ENCODE measurements at places on chromosomes 11 and 22.

- no peak for DNase-seq
These were observed 1.3 kb downstream of the PARVG start for GRCh38 chr22:44181912-44182587.

DNA sequence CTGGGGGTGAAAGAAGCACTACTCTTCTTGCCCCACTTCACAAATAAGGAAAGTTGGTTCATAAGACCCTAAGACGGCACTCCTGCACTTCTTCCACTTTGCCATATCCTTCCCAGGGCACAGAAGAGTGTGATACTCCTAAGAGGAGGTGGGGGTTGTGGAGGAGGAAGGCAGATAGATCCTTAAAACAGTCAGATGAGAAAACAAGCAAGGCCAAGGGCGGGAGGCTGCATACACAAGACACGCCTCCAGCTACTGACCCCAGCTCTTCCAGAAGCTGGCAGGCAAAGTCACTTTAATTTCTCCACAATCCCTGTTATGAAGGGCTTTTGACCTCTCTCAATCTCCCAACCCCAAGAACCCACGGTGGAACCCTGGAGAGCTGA, 1.6 kb upstream of the CHRM4 start:
- no peak for DNase-seq

- no peak for DNase-seq
These were observed 62.6 kb upstream of the WT1 start for GRCh38 chr11:32497951-32498350.

DNA sequence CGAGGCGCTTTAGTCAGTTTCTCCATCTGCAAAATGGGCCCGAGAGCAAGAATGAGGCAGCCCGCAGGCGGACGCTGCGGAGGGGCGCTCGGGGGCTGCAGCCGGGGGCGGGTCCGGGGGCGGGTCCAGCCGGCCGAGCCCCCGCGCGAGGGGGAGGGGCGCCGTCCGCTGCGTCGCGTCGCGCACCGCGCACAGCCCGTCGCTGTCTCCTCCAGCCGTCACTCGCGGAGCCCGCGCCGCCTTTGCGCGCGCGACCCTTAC, 282 bp downstream of the PC start:
- DNase-seq: no peak

- DNase-seq: no peak
These were observed 75.8 kb downstream of the CD44 start for GRCh38 chr11:35214792-35215193.

DNA sequence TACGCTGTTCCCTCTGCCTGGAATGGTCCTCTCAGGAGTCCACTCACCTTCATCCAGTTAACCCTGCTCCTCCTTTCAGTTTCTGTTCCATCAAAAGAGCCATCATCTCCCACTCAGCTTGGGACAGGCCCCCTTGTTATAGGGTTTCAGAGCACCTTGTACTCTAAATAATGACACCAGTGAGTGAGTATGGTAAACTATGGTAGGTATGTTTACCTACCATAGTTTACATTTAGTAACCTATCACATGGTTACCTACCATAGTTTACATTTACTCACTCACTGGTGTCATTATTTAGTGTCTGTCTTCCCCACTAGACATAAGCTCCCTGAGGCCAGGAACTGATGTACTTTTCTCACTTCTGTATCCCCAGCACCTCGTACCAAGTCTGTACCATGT, 130.2 kb upstream of the SESN3 start:
- no peak for DNase-seq

DNA sequence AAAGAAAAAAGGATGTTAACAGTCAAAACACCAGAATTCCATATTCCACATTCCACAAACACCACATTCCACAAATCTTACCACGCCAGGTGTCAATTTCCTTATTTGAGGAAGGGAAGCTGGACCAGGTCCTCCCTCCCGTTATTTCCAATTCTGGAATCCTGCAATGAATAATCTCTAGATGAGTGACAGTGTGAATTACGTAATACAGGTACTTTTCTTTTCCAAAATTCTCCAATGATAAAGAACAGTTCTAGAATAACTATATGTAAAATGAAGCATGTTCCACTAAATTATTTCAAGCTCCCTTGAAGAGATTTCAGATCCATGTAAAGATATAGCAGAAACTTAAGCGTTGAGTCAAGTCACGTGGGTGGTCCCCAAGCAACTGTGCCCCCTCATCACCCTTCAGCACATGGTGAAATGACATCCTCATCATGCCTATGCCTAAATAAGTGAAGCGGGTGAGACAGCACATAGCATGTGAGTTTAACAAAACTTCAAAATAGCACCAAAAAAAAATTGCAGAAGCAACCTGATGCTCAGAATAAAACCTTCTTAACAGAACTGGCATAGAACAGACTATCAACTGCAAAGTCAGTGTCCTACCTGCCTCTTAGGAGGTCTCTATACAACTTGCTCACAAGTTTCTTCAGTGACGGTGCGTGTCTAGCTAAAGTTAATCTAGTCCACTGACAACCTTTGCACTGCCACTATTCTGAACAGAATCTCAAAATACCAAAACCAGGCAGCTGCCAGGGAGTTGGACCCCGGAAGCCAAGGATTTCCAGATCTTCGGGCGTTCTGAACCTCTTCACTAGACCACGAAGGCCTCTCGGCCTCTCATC, 876 bp downstream of the NFRKB start:
- DNase-seq: no peak

GRCh38 chr11:119729581-119729927, 554 bp upstream of the NECTIN1 start:
- DNase-seq: no peak

DNA sequence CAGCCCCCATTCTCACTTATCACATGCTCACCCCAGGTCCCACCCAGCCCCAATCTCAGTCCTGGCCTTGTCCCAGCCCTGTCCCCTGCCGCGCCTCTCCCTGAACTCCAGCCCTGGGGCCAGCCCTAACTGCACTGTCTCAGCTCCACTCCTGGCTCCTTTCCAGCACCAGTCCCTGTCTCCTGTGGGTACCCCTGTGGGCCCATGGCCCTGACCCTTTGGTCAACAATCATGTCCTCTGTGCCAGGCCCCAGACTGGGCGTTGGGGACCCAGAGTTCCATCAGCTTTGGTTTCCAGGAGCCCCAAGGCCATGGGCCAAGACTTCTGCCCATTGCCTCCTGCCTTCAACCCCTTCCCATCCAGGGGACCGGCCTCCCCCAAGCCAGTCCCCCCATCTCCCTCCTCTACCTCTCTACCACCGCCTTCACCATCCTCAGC, 757 bp downstream of the SPI1 start:
- DNase-seq: no peak

DNA sequence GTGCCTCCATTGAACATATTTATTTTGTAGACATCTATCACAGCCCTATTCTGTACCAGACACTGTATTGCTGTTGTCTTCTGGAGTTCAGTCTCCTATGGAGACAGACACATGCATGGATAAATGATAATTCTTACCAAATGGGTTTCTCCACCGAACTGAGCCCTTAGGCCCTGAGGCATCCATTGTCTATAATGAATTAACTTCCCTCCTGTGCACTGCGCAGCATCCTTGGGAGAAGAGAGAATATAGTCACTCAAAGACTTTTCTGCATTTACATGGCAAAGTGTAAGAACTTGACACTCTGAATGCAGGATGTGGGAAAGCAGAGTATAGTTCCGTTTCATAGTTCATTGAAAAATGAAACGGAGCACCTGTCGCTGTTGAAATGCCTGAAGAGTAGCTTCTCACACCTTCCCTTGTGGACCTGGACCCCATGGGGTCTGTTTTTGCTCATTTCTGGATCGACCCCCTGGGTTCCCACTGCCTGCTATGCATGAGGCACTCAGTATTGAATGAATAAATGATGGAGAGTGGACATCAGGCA, 6.2 kb downstream of the ZNRF3 start:
- no peak for DNase-seq

DNA sequence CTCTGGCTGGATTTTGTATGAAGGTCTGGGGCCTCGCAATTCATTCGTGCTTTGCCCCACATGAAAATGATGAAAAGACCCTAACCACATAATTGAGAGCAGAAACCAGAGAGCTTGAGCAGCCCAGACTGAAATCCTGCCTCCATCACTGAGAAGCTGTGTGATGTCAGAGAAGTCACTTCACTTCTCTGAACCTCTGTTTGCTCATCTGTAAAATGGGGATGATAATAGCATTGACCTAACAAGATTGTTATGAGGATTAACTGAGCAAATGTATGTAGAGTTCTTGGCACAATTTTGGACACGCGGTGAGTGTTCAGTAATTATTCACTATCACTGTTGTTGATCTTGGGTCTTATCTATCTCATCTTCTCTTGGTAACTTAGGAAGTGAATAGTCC, 56.2 kb upstream of the ASPHD2 start:
- DNase-seq: no peak

DNA sequence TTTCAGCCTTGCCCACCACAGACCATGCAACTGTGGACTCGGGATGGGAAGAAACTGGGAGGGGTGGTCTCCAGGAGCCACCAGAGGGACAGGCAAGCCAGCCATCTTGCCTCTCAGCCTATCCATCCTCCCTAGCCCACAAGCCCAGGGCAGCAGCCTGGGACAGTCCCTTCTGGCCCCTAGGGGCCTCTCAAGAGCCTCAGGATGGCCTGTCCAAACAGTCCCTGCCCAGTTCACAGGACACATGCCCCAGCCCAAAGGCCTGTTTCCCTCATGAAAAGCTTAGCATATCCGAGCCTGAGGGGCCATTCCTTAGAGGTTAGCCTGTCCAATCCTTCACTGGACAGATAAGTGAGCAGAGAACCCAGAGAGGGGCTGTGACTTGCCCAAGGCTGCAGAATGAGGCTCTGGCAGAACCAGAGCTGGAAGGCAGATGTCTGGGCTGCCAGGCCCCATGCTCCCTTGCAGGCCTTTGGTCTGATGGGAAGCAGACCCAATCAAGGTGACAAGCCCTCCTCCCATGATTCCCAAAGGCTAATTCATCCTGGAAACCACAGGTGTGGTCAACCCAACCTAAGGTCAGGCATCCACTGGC, 28.2 kb downstream of the LRRC10B start:
- no peak for DNase-seq

DNA sequence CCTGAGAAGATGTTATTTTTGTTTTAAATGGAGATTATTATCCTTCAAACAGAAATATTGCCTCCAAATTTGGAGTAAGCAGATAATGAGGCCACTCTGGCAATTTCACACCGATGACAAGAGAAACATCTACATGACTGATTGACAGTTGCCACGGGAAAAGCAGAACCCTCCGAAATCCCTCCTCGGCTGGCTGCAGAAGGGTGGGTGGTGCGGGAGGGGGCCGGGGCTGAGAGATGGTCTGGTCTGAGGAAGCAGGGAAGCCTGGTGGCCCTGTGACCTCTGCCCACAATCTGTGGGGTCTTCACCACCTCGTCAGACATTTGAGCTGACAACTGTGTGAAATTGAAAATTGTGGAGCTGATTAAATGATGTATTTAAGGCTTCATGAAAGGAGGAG, 503.2 kb downstream of the MN1 start:
- DNase-seq: no peak

DNA sequence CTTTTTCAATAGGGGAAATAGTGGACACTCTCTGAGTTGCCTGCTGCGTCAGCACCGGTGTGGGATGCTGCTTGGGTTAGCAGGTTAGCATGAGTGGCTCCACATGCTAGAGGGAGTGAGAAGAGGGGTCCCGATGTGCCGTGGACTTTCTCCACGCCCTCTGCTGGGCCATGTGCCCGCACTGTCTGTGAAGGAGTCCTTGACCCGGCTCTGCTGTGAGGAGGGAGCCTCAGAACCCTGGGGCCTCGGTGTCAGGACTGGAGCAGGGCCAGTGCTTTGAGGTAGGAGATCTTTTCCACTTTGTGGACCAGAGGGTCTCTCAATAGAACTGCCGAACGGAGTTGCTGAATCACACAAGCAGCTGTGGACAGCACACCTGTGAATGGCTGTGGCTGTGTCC, 14.8 kb downstream of the CTTN start:
- DNase-seq: no peak

DNA sequence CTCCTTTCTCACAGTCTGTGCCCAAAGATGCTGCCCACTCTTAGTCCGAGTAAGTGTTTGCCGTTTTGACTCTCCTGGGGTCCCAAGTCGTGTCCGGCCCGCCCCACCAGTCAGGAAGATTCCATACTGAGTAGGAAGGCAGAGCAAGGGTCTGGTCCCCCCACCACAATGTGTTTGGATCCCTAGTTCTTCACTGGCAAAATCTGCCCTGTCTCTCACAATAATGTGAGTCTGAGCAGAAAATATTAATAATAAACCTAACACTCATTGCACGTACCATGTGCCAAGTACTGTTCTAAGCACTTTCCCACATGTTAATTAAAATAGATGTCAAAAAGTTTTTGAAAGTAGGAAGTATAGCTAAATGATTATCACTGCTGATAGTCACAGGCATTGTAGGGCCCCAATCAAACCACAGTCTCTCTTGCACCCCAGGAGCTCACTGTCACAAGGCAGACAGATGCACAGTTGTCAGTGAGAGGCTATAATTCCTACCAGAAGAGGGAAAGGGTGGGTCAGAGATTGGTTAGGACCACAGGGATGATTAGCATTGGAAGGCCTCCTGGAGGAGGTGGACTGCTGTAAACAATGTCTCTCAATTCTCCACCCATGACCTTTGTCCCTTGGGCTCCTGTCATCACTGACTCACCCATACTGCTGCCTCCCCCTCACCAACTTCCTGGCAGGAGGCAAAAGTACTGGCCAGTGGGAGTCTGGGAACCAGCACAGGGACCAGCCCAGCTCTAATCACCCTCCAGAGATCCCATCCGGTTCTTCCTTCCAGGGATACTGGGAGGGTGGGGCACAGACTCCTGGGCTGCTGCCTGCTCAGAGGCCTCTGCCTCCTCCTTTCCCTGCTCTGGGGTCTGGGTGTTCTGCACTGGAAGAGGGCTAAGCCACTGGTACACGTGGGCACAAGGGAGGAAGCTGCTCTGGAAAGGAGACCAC, 1.0 kb upstream of the POLD4 start:
- DNase-seq: peak; percentile 87

DNA sequence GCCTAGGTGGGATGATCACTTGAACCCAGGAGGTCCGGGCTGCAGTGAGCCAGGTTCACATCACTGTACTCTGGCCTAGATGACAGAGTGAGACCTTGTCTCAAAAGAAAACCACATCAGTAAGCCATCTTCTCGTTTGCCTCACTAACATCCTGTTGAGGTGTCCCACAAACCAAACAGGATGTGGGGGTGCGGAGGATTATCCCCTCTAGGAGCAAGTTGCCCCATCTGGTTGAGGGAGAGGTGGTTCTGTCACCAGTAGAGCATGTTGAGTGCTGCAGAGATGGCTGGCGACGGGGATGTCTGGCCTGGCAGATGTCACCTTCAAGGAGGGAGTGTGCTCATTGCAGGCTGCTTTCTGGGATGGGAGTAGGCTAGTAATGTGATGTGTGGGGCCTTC, 72.4 kb downstream of the ZNRF3 start:
- DNase-seq: no peak

GRCh38 chr11:42647993-42648392, 663.8 kb upstream of the API5 start:
- no peak for DNase-seq

DNA sequence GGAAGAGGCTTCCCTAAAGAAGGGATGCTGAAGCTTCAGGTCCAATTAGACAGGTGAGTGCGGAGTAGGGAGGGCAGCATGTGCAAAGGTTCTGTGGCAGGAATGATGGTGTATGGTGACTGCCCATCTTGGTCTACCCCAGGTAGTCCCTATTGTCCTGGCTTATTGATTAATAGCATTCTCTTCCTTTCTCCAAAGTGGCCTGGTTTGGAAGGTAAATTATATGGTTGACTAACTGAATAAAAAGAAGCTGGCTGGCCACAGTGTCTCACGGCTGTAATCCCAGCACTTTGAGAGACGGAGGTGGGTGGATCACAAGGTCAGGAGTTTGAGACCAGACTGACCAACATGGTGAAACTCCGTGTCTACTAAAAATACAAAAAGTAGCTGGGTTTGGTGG, 230.5 kb downstream of the MIAT start:
- DNase-seq: no peak

All from thoracic aorta (tissue), 2 donors.